ENCODE measurements at places on chromosomes 11 and 22.

GRCh38 chr11:128496249-128496648 is 91.1 kb downstream of the ETS1 start:
- no peak for DNase-seq

GRCh38 chr11:34439610-34440198 is 970 bp downstream of the CAT start:
- no peak for DNase-seq

- no peak for DNase-seq
These were observed 12.8 kb downstream of the ZMAT5 start for GRCh38 chr22:29753808-29754657.

GRCh38 chr11:95443386-95443785 is 212.4 kb upstream of the SESN3 start:
- no peak for DNase-seq
